Stimulated activated CD4-positive, alpha-beta T cell treated with anti-CD3 and anti-CD28 coated beads, Interleukin-2, amount 100 ng/mL, for 24 hours (primary cell): ENCODE measurements at places on chromosomes 4 and X.

- no peak for DNase-seq
These were observed 83.0 kb downstream of the MAMLD1 start for GRCh38 chrX:150446151-150446550.

- DNase-seq = no peak
These were observed 187.3 kb downstream of the SLC39A8 start for GRCh38 chr4:102157984-102158383.

DNA sequence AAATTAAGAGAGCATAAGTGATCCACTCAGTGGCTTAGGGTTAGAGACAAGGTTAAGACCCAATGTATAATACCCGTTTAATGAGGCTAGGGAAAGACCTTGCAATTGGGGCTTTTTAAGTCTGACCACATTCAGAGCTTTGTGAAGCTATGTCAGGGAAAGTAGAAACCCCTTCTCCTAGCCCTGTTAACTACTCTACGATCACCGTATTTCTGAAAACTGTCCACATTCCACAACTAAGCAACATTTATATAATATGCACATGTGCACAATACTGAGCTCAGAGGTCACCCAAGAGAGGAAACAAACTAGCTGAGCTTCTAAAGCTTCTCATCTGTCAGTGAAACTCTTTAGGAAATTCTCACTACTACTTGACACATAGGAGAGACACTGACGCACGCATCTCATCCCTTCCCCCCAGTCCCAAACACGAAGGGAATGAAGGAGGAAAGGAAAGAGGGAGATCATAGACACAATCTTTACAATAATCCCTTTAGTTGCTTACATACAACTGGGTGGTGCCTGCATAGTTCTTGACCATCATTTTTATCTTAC, 56.2 kb downstream of the METTL14 start:
- DNase-seq = no peak

DNA sequence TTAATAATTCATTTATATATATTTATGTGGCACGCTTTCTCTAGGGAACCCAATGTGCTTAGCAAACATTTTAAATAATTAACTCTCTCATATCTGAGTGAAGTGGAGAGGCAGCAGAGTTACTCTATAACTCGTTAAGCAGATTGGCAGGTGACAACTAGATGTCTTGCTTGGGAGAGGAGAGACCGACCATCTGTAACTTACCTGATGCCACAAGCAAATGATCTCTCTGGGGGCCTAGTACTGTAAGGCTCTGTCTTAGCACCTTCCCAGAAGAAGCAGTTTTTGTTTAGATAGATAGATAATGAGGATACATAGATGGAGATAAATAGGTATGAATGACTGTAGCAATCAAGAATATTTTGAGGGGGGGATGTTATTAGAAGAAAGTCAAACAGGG, 11.9 kb upstream of the SEL1L3 start:
- no peak for DNase-seq

DNA sequence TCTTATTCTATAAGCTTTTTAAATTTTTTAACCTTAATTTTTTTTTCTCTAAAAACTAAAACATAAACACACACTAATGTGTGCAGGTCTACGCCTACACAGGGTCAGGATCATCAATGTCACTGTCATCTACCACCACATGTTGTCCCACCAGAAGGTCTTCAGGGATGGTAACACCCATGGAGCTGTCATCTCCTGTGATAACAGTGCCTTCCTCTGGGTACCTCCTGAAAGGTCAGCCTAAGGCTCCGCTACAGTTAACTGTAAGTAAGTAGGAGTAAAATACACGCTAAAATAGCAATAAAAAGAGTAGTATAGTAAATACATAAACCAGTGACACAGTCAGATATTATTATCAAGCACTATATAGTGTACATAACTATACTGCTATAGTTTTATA, 45.9 kb upstream of the GPRIN3 start:
- no peak for DNase-seq

DNA sequence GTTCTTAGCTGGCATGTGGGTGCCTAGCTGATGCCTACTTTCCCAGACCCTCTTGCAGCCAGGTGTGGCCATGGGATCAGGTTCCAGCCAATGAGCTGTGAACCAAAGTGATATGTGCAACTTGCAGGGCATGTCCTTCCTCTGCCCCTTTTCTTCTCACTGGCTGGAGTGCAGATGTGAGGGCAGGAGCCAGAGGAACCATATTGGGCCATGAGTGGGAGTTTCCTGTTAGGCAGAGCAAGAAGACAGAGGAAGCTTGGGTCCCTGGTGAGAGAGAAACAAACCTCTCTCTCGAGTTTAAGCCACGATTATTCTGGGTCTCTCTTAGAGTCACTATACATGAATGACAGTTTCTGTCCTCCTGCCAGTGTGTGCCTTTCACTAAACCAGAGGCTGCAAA, 120.4 kb upstream of the STX18 start:
- DNase-seq = no peak

- DNase-seq = no peak
These were observed 909.1 kb downstream of the FAT4 start for GRCh38 chr4:126223784-126224407.

DNA sequence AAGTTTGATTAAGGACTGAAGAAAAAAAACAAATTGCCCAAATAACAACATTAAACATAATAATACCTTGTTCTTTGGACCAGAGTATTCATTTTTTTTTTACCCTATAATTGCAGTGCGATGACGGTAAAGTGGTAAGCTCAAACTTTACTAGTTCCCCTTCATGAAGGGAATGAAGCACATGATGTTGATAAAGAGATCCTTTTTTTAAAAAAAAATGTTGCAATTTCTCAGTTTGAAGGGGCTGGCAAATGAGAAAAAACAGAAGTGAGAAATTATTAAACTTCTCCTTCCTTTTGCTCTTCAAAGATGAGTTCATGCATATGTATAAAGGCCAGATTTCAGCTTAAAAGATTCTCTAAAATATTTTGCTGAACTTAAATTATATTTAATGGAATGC, 231.7 kb downstream of the C4orf33 start:
- DNase-seq = no peak

DNA sequence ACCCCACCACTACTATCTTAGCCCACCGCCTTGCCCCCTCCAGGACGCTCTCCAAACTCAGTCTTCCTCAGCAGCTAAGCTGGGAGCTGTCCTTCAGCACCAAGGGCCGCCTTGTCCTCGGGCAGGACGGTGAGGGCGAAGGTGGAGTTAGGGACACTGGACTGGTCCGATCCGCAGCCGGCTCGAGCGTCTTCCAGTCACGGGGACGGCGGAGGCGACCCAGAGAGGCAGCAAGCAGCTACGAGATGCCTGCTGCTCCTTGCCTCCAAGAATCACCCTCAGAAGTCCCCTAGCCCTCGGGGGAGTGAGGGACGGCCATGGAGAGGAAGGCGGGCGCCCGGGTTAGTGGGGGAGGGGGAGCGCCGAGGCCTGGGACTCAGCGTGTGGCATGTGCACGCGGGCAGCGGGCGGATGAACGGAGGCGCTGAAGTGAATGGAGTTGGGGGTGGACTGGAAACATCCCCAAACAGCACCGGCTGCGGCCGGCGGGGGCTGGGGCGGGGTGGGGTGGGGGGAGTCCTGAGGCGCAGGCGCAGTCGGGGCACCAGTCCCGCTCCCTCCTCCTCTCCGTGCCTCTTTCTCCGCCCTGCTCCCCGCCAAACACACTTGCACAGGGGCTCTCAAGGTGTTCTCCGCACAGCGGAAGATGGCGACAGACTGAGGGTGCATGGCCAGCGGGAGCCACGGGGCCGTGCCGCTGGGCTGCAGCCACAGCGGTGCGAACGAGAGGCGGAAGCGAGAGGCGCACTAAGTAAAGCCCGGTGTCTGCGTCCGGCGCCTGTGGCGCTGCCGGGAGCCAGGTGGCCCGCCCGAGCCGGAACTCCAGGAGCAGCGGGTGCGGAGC, at the start of gene NALF2:
NALF2 (plus strand) TSS at position 545 of the 844 bp plus-strand sequence. CDS start 957 bp downstream, outside the sequence.
- DNase-seq = peak; percentile 43

DNA sequence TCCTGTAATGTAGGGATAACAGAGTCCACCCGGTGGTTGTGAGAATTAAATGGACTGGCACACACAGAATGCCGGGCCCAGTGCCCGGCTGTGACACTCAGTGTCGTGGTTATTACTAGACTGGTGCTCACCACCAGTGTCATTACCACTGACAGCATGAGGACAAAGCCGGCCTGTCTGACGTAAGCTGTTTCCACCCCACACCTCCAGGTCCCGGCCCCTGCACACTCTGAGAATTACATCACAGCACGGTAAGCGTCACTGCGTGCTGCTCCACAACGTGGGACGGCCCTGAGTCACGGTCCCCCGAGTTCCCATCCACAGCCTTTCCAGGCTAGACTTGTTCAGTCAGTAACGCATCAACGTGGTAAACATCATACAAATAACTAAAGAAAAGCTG, 22.9 kb downstream of the FAT1 start:
- DNase-seq = no peak

GRCh38 chr4:154126276-154126675, 337.4 kb upstream of the SFRP2 start:
- DNase-seq = no peak

DNA sequence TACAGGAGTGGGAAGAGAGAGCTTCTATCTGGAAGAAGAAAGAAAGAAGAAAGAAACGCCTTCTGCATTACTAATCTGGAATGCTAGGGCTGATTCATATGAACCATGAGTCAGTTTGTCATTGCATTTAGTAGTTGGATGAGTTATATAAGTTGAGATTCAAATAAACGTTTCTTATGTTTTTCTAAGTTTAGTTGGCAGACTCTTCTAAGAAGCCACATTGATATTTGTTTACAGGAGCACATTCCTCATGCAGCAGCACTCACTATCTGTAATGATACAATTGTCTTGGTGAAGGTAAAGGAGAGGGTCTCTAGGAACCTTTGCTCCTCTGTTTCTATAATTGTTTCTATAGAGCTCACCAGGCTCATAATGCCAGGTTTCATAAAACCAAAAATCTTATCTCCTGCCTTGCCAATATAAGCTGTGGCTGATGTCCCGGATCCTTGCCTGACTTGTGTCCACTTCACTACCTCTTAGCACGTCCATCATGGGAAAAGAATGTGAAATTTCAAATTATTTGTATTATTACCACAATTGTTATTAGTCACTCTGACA, 39.5 kb downstream of the HOPX start:
- DNase-seq = no peak

DNA sequence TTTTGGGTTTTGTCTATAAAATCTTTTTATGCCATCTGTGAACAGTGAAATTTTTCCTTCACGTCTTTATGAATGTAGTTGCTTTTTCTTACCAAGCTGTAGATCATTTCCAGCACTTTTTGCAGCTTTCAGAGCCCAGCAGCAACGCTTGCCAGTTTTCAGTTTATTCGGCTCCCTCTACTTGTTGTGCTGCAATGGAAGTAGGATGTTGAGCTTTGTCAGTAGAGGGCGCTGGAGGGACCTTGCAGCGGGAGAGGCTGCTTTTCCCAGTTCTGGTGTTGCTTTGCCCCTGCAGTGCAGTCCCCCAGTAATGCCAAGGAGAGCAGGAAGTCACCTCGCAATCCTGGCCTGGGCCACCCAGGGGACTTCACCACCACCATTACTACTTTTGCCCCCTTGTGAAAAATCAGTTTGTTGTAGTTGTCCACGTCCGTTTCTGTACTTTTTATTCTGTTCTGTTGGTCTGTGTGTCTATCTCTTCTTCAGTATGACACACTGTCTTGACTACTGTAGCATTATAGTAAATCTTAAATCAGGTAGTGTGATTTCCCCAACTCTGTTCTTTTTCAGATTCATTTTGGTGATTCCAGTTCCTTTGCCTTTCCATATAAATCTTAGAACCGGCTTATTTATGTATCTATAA, 21.8 kb downstream of the CMC4 start:
- DNase-seq = peak; percentile 39

- DNase-seq = no peak
These were observed 5.8 kb downstream of the SRPK3 start for GRCh38 chrX:153786669-153787068.

DNA sequence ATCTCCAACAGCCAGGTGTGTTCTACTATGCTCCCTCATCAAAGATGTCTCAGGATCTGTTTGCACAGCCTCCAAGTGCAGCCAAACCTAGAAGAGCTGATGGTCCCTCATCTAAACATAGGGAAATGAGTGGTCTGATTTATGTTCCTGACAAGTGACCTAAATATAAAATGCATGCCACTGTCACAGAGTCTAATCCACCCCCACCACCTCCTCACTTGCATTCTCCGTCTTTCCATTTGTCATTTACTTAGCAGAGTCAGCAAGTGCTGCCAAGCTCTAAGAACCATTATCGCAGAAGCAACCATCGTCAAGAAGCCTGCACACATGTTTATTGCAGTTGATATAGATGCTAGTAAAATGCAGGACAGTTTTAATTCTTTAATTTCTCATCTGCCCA, 33.1 kb upstream of the VCX3A start:
- no peak for DNase-seq

- no peak for DNase-seq
These were observed 195.9 kb downstream of the SCFD2 start for GRCh38 chr4:53169695-53170617.

DNA sequence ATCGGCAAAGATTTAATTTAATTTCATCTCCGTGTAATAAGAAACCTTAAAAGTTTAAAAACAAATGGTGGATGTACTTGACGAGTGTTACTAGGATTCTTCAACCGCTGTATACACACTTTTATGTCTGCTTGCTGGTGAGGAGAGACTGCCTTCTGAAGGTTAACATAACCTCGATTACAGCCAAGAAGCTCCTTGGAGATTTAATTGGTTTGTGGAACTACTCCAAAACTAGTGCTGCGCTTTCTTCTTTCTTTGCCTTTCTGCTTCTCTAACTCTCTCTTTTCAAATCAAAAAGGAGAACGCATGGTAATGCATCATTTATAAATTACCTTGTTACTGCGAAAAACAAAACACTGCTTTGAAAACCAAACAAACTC, 109.0 kb downstream of the ANTXR2 start:
- no peak for DNase-seq

- no peak for DNase-seq
These were observed 118.7 kb downstream of the KLHL8 start for GRCh38 chr4:87101543-87102199.

GRCh38 chr4:10082459-10083272, 33.9 kb downstream of the WDR1 start:
- DNase-seq = no peak

GRCh38 chr4:46819095-46819494, 90.0 kb downstream of the COX7B2 start:
- no peak for DNase-seq

GRCh38 chr4:76292730-76293129, 13.8 kb upstream of the STBD1 start:
- DNase-seq = no peak

- DNase-seq = no peak
These were observed 568.8 kb downstream of the GRID2 start for GRCh38 chr4:92872604-92873003.

DNA sequence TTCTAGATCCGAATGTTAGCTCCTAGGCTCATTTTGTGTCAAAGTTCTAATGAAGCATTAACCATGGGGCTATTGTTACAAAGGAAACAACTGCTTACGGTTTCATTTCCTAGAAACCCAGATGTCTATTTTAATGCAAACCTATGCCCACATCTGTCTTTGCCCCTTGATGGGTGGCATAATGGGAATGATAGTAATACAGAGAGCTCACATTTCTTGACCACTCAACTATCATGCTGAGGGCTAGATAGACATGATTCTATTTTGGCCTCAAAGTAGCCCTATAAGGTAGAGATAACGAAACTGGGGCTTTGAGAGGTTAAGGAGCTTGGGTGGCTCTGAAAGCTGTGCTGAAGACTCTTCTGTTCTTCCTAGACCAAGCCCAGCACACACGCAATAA, 1.9 kb downstream of the TLR7 start:
- no peak for DNase-seq
